Activated T-helper 1 cell treated with anti-CD3 and anti-CD28 coated beads, Interleukin-12 subunit alpha, Interleukin-12 subunit beta, Interleukin-2, Interleukin-4 antibody, amounts not matched to agents 30 ng/mL and 10 ng/mL and 1 ng/mL, durations not matched to agents 14 hours and 24 hours and 36 hours (primary cell): ENCODE measurements at places on chromosomes 3 and 15.

DNA sequence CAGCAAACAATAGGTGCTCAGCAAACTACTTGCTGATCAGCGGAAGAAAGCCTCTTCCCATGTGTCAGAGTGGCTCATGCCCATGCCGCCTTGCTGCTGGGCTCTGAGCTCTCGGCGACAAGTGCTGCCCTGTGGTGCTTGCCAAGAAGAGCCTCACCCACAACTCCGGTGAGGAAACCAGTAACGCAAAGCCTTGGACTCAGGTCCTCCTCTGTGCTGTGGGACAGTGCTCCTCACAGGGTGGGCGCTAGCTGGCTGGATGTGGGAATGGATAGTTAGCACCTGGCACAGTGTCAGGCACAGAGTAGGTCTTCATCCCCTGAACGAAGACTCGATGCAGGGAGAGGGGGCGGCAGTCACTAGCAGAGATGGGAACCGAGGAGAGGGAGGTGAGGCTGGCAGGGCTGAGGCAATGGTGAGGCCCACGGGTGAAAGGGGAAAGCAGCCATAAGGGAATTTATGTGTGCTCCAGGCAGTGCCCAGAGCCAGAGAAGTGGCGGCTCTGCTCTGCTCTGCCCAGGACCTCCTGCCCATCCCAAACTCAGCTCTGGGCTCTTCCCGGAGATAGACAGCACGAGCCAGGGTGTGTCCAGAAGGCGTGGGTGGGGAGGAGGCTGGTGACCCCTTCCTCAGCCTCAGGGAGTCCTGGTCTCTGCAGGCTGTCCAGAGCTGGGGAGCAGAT, 55.7 kb downstream of the IQSEC1 start:
- H3K4me1 ChIP-seq: peaks cover 51% of the 10 kb centered on the region
- peak overlapping the region; percentile 98 for H3K27ac ChIP-seq
- no peaks in the 10 kb centered on the region for H3K27me3 ChIP-seq
- peak overlapping the region; percentile 48 for H3K4me3 ChIP-seq
- peaks cover 3% of the 10 kb centered on the region for H3K36me3 ChIP-seq

DNA sequence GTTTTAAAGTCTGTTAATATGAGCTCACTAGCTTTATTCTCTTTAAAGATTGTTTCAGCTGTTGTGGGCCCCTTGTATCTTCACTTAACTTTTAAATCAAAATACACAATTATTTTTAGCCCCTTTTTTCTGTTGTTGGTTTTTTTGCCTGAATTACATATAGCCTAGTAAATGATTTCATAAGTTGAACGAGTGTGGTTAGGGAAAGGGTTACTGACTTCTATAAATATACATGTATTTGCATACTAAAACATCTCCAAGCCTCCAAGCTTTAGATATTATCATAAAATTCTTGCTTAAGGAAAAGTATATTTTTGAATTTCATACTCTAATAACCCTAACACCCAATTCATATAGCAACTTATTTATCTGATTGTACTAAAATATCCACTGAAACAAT, 73.2 kb upstream of the ARL6 start:
- H3K36me3 ChIP-seq: no peaks in the 10 kb centered on the region
- H3K27me3 ChIP-seq: peaks cover 8% of the 10 kb centered on the region
- DNase-seq: no peak
- H3K4me1 ChIP-seq: no peaks in the 10 kb centered on the region
- H3K27ac ChIP-seq: no peak overlapping the region

- DNase-seq: no peak
- no peaks in the 10 kb centered on the region for H3K4me1 ChIP-seq
- no peaks in the 10 kb centered on the region for H3K36me3 ChIP-seq
- no peak overlapping the region for H3K27ac ChIP-seq
These were observed 84.0 kb downstream of the TFDP2 start for GRCh38 chr3:142065344-142065743.

- H3K27ac ChIP-seq: no peak overlapping the region
- H3K4me1 ChIP-seq: no peaks in the 10 kb centered on the region
- DNase-seq: no peak
- peaks cover 10% of the 10 kb centered on the region for H3K27me3 ChIP-seq
These were observed 30.7 kb downstream of the DUOX2 start for GRCh38 chr15:45083223-45083622.

DNA sequence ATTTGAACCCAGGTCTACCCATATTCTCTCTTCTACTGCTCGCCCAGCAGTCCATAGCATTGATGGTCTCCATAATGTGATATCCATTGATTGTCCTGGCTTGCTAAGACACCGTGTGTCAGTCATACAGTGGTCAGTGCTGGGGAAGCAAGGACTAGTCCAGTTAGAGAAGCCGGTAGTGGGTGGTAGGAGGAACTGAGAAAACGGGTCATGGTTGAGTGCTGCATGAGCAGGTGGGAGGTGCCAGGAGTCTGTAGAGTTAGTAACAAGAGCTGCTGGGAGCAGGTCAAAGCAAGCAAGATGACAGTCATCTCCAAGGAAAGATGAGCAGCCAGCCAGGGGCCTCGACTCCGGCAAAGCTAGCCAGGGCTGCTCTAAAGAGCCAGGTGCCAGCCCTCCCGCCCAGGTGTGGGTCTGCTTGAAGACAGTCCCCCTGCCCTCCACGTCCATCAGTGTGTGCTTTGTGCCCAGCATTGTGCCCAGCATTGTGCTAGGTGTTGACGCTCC, 29.5 kb upstream of the USP3 start:
- DNase-seq: no peak
- peaks cover 56% of the 10 kb centered on the region for H3K4me1 ChIP-seq
- peaks cover 1% of the 10 kb centered on the region for H3K27me3 ChIP-seq
- no peak overlapping the region for H3K4me3 ChIP-seq

DNA sequence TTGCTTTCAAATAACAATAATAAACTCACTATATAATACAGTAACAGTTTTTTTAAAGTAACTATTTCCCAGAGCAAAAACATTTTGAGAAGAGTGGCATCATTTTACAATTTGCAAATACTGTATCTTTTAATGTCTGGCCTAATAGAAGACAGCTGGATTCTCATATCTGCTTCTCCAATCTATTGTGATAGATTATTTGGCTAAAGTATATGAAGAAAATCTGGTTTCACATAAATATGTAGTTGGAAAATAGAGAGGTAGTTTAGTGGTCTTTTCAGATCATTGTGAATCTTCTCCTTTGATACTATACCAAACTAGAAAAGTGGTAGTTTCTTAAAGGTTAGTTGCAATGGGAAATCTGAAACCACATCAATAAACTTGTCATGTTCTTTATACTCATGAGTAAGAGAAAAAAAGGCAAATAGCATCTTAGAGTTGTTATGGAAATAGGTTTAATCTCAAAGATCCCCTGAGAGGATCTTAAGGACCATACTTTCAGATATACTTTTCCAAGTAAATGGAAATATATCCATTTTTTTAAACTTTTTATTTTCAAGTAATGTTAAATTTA, 124.8 kb upstream of the NR2E3 start:
- no peaks in the 10 kb centered on the region for H3K36me3 ChIP-seq
- DNase-seq: no peak
- no peak overlapping the region for H3K4me3 ChIP-seq
- no peak overlapping the region for H3K27ac ChIP-seq

GRCh38 chr3:11616551-11616950, 27.2 kb downstream of the VGLL4 start:
- H3K4me3 ChIP-seq: no peak overlapping the region
- peaks cover 52% of the 10 kb centered on the region for H3K4me1 ChIP-seq
- peaks cover 5% of the 10 kb centered on the region for H3K36me3 ChIP-seq
- no peak for DNase-seq
- H3K27me3 ChIP-seq: no peaks in the 10 kb centered on the region

- H3K4me3 ChIP-seq: no peak overlapping the region
- no peak for DNase-seq
- H3K27me3 ChIP-seq: no peaks in the 10 kb centered on the region
These were observed 555.9 kb downstream of the IGSF11 start for GRCh38 chr3:118478706-118479276.

DNA sequence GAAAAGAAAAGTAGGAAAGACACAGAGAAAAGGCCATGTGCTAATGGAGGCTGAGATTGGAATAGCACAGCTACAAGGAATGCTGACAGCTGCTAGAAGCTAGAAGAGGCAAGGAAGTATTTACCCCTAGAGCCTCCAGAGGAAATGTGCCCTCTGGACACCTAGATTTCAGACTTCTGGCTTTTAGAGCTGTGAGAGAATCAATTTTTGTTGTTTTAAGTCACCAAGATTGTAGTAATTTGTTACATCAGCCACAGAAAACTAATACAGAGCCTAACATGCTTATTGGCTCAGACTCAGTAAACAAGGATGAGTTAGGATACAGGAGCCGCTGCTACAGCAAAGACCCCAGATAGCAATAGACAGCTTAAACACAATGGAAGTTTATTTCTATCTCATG, 33.1 kb upstream of the GLCE start:
- peaks cover 7% of the 10 kb centered on the region for H3K4me1 ChIP-seq
- H3K27me3 ChIP-seq: no peaks in the 10 kb centered on the region
- H3K36me3 ChIP-seq: no peaks in the 10 kb centered on the region
- no peak overlapping the region for H3K27ac ChIP-seq

GRCh38 chr15:85592148-85592547, 202.6 kb downstream of the KLHL25 start:
- H3K27ac ChIP-seq: no peak overlapping the region
- DNase-seq: no peak

GRCh38 chr3:172111163-172111562, 71.8 kb downstream of the FNDC3B start:
- no peak overlapping the region for H3K4me3 ChIP-seq
- peaks cover 20% of the 10 kb centered on the region for H3K36me3 ChIP-seq
- no peaks in the 10 kb centered on the region for H3K27me3 ChIP-seq
- no peak overlapping the region for H3K27ac ChIP-seq
